ENCODE measurements at places on chromosomes 3 and 15.

- peak; percentile 27 for DNase-seq
These were observed 466 bp downstream of the NFKBIZ start for GRCh38 chr3:101849714-101850245.

- DNase-seq, result no peak
These were observed 10.1 kb downstream of the BCL2L10 start for GRCh38 chr15:52102463-52102862.

GRCh38 chr3:187565701-187566100, 104.5 kb downstream of the SST start:
- no peak for DNase-seq

DNA sequence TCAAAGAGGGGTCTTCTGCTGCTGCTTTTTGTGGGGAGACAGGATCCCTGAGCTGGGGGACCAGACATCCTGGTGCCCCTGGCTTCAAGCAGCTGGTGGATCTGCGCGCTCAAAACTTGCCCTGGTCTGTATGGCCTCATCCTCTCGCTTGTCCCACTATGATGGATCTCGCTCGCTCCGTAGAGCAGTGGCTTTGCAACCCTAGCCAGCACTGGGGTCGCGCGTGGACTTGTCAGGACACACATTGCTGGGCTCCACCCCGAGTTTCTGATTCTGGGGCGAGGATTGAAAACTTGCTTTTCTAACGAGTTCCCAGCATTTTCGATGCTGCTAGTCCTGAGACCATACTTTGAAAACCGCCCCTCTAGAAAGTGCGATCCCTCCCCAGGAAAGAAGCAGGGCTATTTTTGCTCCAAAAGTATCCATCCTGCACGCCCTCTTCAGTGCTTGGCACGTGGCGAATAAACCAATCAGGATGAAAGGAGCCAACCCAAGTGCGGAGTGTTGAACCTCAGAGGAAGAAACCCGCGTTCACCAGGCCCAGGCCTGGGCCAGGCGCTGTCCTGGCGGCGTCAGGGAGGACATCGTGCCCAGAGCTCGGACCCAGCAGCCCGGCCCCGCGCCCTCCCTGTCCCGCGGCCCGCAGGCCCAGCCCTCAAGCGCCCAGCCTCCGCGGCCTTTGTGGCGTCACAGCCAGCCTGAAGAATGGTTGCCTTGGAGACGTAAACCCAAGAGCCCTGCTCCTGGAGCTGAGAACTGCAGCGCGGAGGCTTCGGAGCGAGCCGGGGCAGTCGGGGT, at the start of gene CFAP100:
CFAP100 (plus strand) TSS at position 731 of the 798 bp plus-strand sequence. CDS start 1,092 bp downstream, outside the sequence.
- no peak for DNase-seq

DNA sequence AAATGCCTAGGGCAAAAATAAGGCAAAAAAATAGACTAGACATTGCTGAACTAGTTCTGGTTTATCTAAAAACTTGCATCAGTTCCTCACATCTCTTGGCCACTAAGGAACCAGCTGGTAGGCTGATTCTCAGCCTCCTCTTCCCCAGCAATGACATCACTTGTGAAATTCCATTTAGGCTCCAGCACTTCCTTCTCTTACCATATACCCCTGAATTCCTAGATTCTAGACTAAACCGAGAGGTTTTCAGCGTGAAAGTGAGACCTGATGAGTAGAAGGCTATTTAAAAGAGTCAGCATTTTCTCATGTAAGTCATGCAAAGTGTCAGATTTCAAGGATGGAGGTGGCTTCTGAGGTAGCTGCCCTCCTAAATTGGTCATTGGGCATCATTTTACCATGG, 247.1 kb upstream of the CDIN1 start:
- DNase-seq, result no peak

- no peak for DNase-seq
These were observed 32.4 kb upstream of the CDV3 start for GRCh38 chr3:133540896-133541674.

GRCh38 chr3:10164546-10165393, at the start of gene IRAK2:
Gene IRAK2 (plus strand): TSS chr3:10164919. CDS start chr3:10164955, 36 bp downstream.
- peak; percentile 29 for DNase-seq

DNA sequence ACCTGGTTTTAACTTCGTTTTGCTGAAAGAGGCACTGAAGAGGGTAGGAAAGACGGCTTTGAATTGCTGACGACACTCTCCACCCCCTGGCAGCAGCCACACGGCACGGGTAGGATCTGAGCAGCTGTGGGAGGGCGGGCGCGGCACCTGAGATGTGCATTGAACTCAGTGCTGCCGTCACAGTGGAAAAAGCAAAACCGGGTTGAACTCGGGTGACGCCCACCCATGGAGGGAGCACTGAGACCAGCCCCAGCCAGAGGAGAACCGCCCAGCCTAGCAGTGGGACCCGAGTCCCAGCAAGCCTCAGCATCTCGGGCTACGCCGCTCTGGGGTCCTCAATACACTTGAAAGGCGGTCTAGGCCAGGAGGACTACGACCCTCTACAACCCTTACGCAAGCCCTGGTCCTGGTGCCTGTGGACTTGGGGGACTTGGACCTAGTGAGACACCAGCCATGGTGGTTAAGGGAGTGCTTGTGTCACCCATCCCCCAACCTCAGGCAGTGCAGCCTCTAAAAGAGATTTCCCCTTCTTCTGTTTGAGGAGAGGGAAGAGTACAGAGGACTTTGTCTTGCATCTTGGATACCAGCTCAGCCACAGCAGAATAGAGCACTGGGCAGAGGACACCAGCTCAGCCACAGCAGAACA, 50.0 kb upstream of the RPL35A start:
- DNase-seq, result no peak

GRCh38 chr3:8972639-8973038, 9.4 kb upstream of the RAD18 start:
- no peak for DNase-seq

GRCh38 chr3:8625991-8626390, 18.6 kb downstream of the SSUH2 start:
- no peak for DNase-seq

DNA sequence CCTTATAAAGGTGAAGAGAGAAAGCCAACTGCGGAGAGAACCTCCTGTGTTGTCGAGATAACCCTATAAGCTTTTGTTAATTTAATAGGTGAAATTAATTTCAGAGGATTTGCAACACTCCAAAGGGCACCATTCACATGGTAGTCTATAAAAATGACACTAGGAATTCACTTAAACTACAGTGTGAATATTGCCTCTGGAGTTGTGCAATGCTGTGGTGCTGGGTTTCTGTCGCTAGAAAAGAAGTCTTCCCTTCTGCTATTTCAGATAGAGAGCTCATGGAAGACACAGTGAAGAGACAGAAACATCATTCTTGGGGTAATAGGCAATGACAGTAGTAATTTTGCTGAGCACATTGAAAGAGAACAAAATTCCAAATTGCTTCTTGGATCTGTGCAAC, 28.8 kb upstream of the PROK2 start:
- DNase-seq, result no peak

GRCh38 chr3:129663930-129664646, 57.6 kb upstream of the PLXND1 start:
- DNase-seq, result no peak

DNA sequence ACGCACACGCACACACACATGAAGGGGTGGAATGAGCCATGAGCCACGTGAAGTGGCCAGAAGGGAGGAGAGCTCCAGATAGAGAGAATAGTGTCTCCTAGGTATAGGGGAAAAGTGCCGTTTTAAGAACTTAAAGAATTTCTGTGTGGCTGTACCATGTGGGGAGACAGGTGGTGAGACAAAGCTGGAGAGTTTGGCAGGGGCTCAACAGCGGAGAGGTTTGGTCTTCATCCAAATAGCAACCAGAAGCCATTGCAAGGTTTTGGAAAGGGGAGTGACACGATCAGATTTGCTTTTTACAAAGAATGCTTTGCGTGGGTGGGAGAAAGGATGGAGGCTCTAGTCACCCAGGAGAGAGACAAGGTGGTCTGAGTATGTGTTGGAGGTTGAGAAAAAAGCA, 146.0 kb downstream of the IL20RB start:
- DNase-seq, result no peak

DNA sequence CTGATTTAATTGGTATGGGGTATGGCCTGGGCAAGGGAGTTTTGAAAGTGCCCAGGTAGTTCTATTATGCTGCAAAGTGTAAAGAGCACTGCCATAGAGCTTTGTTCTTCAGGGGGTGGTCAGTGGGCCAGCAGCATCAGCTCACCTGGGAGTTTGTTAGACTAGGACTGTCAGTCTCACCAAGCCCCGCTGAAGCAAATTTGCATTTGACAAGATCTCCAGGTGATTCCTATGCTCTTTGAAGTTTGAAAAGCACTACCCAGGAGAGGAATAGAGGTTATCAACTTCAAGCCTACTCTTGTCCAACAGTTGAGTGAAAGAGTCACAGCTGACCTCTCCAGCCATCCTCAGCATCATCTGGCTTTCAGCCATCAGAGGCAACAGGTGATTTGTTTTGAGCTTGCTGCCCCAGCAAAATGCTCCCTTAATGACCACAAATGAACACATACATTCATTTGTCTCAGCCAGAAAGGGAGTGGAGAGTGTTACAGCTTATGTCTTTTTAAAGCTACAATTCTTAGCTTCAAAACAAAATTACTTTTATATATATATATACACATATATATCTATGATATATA, 8.0 kb downstream of the ZSCAN2 start:
- no peak for DNase-seq

DNA sequence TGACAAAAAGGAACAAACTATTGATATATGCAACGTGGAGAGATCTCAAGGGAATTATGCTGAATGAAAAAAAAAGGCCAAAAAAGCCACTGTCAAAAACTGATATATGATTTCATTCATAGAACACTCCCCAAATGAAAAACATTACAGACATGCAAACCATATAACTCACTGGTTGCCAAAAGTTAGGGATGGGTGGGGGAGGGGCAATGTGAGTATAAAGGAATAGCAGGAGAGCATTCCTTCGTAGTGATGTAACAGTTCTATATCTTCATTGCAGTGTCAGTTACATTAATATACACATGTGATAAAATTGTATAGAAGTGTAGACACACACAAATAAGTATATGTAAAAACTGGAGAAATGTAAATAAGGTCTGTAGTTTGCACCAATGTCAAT, 12.2 kb downstream of the GBE1 start:
- DNase-seq, result no peak

DNA sequence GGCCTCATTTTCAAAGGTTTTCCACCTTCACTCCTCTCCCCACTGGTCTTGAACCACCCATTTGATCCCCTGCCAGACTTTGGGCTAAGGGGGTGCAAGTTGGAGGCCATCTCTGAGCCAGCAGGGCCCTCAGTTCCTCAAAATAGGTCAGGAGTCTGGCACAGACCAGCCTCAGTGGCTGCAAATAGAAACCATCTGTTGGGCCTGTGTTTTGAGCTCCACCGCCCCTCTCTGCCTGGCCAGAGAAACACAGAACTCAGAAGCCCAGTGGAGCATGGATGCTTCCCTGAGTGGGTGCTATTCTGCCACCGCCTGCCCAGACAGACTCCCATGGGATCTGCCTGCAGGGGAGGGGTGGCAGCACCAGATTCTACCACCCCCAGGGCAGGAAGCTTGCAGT, 56.3 kb downstream of the CORO2B start:
- no peak for DNase-seq

GRCh38 chr3:195240939-195241338, 30.0 kb downstream of the XXYLT1 start:
- no peak for DNase-seq

DNA sequence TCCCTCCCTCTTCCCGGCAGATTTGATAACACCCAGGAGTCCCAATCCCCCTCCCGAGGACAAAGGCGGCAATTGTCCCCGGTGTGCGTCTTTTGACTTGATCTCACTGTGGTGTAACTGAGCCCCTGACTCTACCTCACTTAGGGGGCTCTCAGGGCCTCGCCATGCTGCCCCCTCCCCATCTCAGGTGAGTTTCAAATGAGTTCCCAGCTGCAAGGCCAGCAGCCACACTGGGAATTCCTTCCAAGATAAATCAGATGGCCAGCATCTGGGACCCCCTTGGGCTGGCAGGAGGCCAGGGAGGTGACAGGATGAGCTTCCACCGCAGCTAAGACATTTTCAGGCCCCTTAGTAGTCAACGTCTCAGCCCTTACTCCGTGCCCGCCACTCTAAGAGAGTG, 35.0 kb downstream of the WNT7A start:
- no peak for DNase-seq

GRCh38 chr3:116084999-116085791, 360.1 kb downstream of the LSAMP start:
- DNase-seq, result no peak

DNA sequence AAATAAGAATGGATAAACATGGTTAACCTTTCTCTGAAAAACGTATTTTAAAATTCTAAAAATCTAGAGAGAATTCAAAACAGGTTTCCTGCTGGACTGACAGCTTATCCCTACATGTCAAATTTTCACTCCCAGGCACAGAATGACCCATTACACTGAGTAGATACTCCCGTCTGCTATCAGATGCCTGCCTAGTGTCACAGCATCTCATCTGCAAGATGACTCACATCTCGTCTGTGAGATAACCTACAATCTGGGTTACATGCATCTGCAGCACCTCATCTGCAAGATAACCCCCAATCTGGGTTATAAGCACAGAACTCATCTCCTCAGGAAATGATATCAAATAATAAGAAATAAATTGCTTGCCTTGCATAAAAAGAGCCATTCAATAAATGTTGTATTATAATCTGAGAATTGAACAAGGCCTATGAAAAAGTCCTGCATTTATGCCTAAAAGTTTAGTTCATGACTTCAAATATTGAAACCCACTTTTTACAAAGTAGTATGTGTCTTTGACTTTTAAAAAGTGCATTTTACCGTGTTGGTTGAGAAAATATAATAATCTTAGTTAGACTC, 188.3 kb upstream of the THBS1 start:
- DNase-seq, result no peak

- no peak for DNase-seq
These were observed 13.3 kb upstream of the HDAC11 start for GRCh38 chr3:13466781-13467180.

DNA sequence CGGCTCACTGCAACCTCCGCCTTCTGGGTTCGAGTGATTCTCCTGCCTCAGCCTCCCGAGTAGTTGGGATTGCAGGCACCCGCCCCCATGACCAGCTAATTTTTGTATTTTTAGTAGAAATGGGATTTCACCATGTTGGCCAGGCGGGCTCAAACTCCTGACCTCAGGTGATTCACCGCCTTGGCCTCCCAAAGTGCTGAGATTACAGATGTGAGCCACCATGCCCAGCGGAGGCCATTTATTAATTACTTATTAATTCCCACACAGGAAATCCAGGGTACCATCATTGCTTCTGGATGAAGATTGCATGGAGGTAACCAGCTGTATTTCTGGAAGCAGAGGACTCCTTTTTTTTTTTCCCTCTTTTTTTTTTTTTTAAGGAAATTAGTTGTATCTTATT, 37.8 kb downstream of the MAP4 start:
- DNase-seq, result no peak
